ENCODE measurements at places on chromosomes 5 and 9. TPM values are rescaled to one million over a fixed set of nuclear protein-coding genes. Genes with fewer than 3 reads are reported as not detected.

Gene MAMDC2
- 8.6 TPM for polyA plus RNA-seq

Gene ASS1
- polyA plus RNA-seq: 354 TPM

Gene FOXD4L3
- not detected for polyA plus RNA-seq

Gene GDA
- 0.43 TPM for polyA plus RNA-seq

Gene CCL21
- 16.5 TPM for polyA plus RNA-seq
